Nephron progenitor cell (in vitro differentiated cells): ENCODE measurements at places on chromosomes 2 and 18.

DNA sequence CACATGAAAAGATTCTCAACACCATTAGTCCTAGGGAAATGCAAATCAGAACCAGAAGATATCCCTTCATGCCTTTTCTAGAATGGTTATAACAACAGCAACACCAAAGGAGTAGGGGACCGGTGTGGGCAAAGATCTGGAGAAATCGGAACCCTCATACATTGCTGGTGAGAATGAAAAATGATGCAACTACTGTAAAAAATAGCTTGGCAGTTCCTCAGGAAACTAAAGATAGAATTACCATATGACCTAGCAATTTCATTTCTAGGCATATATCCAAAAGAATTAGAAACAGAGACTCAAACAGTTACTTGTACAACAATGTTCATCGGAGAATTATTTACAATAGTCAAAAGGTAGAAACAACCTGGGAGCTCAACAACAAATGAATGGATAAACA lies 29.2 kb upstream of the CDH7 start:
- no peak for DNase-seq

GRCh38 chr18:35345460-35345921 lies 1.3 kb upstream of the ZNF24 start:
- peak; percentile 28 for DNase-seq

DNA sequence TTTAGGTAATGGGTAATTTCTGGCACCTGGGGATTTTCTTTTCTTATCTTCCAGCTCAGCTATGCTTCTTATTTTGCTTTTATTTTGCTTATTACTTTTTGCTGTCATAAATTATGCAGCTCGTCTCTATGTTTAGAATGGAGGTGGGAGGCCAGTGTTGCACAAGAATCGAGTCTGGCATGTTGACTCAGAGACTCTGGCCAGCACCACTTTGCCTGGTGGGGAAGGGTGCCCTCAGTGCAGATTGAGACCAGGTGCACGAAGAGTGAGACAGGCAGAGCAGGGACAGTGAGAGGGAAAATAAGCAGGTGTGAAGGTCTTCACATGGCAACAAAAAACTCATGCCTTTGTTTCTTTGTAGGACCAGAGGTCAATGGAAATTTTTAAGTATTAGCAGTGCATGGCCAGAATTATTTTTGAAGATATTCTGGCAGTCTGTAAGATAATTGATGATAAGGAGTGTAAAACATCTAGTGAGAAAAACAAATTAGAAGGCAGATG lies 59.2 kb upstream of the SLC5A7 start:
- DNase-seq, result no peak

- no peak for DNase-seq
These were observed 124.3 kb upstream of the CYP26B1 start for GRCh38 chr2:72271766-72272641.

- DNase-seq, result no peak
These were observed 674.5 kb downstream of the KCNJ3 start for GRCh38 chr2:155372969-155373368.

GRCh38 chr2:23745726-23746105 lies 181.2 kb downstream of the ATAD2B start:
- no peak for DNase-seq

- no peak for DNase-seq
These were observed 60.6 kb downstream of the ZCCHC2 start for GRCh38 chr18:62583376-62583775.

GRCh38 chr2:46034535-46034934 lies 262.7 kb upstream of the EPAS1 start:
- DNase-seq, result no peak

DNA sequence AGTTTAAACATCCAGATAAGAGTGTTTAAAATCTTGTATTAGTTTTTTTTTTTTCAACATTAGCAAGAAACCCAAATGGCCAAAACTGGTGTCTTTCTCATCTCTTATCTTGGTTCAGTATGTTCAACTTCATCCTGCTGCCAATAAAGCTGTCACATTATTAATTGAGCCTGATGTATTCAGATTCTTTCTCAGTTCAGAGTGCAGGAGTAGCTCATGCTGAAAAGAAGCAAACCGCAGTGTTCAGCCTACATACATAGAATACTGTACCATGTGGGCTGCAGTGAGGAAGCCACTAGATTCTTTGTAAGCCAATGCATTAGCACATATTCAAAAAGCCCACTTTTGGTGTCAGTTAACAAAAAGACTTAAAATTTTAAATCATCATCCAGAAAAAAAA lies 76.2 kb downstream of the C18orf54 start:
- DNase-seq, result no peak

DNA sequence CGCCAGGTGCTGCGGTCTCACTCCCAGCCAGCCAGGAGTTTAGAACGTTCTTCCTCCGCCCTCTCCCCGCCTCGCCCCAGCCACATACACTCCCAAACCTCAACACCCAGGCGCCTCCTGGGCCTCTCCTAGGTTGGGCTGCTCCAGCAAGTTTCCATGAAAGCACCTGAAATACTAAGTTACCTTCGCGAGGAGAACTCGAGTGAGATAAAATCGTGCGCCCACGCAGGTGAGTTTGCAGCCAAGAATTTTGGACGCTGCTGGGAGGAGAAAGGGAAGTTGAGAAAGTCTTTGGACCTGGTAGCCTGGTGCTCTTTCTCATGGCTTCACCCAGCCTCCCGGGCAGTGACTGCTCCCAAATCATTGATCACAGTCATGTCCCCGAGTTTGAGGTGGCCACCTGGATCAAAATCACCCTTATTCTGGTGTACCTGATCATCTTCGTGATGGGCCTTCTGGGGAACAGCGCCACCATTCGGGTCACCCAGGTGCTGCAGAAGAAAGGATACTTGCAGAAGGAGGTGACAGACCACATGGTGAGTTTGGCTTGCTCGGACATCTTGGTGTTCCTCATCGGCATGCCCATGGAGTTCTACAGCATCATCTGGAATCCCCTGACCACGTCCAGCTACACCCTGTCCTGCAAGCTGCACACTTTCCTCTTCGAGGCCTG lies at the start of gene GPR39:
Gene GPR39, plus strand, starts transcription at position 83 of the 673 bp plus-strand sequence.
- no peak for DNase-seq

DNA sequence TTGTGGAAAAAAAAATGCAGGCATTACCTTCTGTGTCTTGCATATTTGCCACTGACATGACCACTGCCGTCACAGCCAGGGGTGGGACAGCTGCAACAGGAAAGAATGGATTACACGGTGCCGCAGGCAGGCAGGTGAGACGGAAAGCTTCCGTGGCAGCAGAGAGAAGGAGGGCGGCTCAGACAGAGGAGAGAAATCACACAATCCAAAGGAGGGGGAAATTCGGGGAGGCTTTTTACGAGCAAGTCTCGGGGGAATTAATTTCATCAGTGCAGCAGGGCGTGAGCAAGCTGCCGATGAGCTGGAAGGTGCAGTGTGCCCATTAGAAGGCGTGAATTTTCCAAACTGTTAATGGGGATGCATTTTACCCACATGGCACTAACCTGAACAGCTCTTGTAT lies 234.8 kb upstream of the PXDN start:
- DNase-seq, result no peak

GRCh38 chr2:99127981-99128380 lies 13.5 kb upstream of the C2orf15 start:
- DNase-seq, result no peak

DNA sequence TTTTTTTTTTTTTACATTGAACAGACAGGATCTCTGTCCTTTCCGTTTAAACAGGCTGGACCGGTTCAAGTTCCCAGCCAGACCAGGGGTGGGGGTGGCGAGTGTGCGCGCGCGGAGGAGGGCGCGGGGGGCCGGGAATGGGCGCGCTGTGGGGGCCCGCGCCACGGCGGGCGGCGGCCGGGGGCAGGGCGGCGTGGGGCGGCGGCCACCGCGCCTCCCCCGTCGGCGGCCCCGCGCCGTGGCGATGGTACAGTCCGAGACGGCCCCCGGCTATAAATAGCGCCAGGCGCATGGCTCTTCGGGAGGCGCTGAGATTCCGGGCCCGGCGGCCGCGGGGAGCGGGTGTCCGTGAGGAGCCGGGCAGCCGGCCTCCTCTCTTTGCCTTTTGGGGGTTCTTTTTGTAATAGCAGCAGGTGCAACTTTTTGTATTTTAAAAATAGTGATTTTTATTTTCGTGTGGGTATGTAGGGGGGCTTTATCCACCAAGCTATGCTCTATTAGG lies 430 bp upstream of the CELF4 start:
- DNase-seq, result peak; percentile 79

GRCh38 chr2:112081262-112081661 lies 26.2 kb downstream of the TMEM87B start:
- DNase-seq, result no peak

DNA sequence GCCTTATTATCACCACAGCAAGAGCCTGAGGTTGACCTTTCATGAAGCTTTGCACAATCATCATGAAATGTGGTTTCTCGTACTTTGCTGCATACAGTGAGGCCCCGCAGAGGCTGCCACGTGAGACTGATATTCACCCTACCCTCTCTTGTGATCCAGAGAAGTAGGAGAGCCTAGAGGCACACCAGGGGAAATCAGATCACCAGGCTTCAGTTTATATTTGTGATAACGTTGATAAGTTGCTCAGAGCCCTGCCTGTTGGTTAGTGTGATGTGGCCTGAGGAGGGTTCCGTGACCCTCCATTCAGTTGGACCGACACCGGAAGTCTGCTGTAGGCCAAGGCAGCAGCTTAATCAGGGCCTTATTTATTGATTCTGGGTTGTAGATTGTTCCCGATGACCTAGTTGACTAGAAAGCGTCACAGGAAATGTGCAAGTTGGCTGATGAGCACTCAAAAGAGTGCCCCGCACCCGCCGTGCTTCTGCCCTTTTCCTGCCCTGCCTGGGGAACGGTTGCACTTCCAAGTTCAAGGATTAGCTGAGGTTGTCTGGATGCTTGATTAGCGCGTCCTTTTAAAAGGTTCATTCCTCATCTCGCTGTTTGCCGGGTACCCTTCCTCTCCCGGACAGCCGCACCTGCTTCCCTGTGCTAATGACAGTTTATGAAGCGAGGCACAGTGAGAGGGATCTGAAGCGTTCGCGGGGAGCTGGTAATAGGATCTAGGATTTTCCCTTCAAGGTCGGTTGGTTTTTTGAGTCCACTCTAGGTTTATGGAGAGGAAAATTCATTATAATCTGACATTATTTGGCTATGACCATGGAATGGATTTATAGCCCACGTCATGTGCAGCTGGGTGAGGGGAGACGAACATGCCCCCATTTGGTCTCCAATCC lies 146.4 kb downstream of the SH3RF3 start:
- DNase-seq, result peak; percentile 30

- no peak for DNase-seq
These were observed 561.9 kb upstream of the ID2 start for GRCh38 chr2:8119782-8120505.

DNA sequence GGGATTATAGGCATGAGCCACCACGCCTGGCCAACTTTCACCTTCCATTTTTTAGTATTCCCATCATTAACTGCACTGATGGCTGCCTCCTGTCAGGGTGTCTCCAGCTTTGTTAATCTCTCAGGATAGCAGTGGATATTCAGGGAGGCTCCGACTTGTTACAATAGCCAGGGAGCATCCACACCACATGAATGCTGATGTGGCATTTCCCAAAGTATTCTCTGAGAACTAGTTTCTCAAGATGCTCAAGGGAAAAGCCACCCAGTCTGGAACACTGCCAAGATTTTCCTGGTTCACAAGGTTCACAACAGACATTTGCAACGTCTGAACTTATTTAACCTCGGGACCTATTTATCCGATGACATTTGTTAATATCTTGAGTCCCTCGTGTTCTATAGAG lies 33.8 kb downstream of the ZNF519 start:
- DNase-seq, result no peak

DNA sequence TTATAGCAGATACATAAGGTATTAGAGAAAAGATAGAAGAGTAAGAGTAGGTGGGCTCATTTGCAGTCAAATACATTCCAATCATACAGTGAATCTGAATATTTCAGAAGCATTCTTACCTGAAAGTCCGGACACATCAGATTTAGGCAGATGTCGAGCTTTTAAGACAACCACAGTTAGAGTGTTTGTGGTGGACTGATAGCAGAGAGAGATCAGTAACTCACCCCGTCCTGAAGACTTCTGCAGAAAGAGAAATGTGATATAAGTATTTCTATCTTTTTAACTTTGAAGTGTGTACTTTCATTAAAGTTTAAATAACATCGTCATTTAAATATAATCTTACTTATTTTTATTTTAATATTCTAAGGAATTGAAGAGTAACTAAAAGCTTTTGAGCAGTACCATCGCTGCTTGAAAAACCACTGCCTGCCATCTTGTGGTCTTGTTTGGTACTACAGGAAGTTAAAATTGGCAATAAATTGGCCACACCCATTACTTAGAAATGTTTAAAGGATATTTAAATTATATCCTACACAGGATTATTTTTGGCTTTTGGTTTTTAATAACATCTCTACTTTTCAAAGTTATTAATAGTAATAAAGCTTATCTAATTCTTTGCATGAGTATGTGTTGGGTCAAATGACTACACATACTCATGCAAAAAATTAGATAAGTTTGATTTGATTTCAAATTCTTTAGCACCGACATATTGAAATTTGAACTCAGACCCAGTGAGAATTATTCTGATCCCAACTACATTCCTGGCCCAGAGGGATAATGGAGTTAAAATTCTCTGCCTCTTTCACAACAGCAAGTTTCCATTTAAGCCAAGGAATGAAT lies 5.5 kb downstream of the SYT4 start:
- peak; percentile 33 for DNase-seq
